ENCODE measurements at places on chromosomes 1 and 21.

GRCh38 chr1:181595234-181595633 lies 111.9 kb downstream of the CACNA1E start:
- no peak for DNase-seq

DNA sequence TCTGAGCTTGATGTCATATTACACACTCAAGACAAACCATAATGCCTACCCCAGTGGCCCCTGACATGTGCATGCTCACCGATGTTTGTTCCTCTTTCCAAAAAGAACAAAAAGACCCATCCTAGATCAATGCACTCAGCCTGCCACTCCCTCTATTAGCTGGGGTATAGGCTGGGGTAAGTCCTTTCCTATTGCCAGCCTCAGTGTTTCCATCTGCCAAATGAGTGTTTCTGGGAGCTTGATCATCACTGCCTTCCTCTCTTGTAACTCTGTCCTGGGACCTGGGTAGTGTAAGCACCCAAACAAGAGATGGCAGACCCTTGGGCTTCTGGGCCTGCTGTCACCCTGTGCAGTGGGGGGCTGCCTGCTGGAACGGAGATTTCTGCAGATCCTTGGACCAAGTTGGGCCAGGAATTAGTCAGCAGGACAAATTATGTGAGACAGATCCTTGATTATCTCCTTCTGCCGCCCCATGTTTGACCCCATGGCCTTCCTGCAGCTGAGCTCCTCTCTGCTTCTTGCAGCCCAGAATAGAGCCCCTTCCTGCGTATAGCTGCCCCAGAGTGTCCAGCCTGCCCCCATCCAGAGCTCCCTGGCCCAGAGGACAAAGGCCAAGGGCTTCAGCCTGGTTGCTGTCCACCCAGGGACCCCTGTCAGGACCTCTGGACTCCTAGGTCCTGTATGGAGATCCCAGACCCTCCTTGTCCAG lies 31.5 kb upstream of the LRP8 start:
- no peak for DNase-seq

GRCh38 chr1:210697185-210697584 lies 368.5 kb downstream of the HHAT start:
- DNase-seq = no peak

- DNase-seq = no peak
These were observed 41.5 kb upstream of the HAO2 start for GRCh38 chr1:119327094-119327449.

DNA sequence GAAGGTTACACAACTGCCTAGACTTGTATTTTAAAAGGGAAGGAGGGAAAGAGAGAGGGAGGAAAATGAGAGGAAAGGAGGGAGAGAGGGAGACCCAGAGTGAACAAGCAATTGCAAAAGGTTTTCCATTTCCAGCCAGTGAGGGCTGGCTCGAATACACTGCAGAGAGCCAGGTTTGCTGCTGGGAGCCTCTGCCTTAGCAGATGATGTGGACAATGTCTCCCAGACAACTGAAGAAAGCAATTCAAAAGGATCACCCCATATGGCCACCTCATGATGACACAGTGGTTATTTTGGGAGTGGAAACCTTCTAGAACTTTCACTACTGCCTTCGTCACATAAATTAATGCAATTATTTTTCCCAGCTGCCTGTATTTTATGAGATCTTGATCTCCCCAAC lies 86.4 kb downstream of the BCAR3 start:
- DNase-seq = no peak

GRCh38 chr1:8889925-8890785 lies 11.7 kb upstream of the ENO1 start:
- DNase-seq = no peak

DNA sequence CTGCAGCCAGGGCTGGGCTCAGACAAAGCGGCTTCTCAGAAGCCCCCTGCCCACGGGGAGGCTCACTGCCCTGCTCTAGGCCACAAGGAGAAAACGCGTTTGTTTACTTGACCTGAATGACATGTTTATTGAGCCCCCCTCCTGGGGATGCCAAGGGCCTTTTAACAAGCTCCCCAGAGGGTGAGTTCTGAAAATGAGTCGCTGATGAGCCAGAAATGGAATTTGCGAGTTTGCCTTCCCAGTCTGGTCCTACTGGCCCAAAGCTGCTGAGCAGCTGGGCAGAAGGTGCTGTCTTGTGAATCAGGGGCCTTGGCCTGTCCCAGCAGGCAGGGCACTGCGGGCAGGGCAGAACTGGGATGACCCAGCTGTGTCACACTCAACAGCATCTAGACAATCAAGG lies 120.6 kb downstream of the SYF2 start:
- DNase-seq = no peak
